ENCODE measurements at places on chromosomes 2 and 18.

DNA sequence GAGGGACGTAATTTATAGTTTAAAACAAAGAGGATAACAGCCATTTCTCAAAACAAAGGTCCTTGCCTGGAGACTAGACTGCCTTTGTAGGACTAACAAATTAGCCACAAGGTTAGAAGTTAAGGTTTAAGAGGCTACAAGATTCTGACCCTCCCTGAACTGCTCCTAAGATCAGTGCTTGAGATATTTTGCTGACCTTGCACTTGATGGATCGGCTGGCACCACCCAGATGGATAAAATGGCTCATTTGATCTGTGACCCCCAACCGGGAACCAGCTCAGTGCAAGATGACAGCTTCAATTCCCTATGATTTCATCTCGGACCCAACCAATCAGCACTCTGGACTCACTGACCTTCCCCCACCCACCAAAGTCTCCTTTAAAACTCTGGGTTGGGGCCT is 3.7 kb upstream of the STARD7 start:
- no peak for DNase-seq

DNA sequence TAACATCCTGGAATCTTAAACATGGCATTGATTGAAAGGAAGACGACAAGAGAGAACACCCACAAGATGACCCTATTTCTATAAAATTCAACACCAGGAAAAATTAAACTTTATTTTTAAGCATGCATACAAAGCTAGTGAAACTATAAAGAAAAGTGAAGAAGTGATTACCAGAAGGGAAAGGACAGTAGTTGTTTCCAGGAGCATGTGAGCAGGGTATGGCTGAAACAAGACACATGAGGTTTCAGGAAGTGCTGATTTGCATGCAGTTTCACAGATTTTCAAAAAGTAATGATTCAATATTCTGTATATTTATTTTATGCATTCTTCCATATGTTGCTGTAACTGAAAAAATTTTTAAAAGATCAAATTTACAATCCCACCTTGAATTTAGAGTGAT is 24.6 kb upstream of the DAW1 start:
- DNase-seq: no peak

DNA sequence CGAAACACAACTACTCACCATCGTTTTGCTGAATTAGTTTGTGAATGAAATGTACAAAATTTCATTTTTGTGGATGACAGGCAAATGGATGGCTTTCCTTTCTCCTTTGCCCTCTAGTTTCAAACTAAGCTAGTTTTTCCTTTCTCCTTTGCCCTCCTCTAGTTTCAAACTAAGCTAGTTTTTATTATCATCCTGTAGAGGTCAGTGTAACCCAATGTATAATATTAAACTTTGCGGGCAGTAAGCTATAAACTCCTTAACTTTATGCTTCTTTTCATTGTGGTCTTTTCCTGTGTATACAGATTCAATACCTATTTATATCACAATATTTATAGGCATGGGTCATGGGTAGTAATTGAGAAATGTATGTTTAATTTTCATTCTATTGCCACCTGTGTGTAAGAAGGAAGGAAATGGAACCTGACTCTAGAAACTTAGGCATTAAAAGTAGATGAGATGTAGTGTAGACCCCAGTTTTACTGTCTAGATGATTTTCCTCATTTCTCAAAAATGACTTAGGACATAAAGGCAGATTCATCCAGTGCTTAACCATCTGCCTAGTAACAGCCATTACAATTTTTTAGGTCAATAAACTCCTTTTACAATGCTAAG is 58.1 kb downstream of the MAP3K19 start:
- no peak for DNase-seq

DNA sequence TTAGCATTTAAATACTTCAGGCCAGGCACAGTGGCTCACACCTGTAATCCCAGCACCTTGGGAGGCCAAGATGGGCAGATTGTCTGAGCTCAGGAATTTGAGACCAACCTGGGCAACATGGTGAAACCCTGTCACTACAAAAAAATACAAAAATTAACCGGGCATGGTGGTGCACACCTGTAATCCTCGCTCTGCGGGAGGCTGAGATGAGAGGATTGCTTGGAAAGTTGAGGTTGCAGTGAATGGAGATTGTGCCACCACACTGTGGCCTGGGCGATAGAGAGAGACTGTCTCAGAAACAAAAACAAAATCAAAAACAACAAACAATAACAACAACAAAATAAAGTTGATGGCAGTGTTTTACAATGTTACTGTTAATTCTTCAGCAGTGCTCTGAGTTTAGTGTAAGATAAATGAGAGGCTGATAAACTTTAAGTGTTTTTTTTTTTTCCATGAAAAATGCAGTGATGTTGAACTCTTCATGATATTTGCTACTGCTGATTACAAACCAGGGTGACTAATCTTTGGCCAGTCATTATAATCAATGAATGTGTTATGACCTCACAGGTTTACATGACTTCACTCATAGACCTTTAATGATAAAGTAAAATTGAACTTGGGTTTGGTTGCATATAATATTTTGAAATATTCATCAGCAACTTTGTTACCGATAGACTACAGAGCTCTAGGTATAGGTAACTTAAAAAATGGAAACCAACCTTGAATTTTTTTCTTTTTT is 2.5 kb downstream of the ITGAV start:
- no peak for DNase-seq

- no peak for DNase-seq
Observed at GRCh38 chr2:217617616-217618022, 385.2 kb downstream of the TNS1 start.

DNA sequence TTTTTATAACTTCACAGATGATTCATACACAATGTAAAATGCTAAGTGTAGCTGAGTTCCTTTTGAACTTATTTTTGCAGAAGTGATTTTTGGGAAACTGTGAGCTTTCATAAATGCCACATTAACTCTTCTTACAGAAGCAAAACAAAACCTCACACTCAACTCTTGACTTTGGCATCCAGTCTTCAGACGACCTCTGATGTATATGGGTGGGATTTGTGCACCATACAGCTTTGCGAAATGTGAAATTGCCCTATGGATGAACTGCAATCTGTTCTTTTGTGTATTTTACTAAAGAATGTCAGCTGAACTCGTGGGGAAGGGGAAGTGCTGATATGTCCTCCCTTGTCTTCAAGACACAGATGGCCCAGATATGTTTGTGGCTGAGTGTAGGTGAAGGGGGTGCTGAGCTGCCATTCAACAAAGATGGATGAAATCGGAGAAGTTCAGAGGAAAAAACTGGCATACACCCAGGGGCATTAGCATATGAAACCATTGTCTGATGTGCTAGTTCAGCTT is 218.3 kb downstream of the PTGR3 start:
- DNase-seq: no peak

Data from right renal cortex interstitium (tissue), 3 donors.